ENCODE measurements at places on chromosomes 6 and 20. TPM values are rescaled to one million over a fixed set of nuclear protein-coding genes. Genes with fewer than 3 reads are reported as not detected.

GRCh38 chr6:43579171-43579570 is 3.2 kb downstream of the POLH start:
- peak overlapping the region; percentile 95 for H3K4me3 ChIP-seq
- no peaks in the 10 kb centered on the region for H3K27me3 ChIP-seq
- no peak for DNase-seq
- H3K4me1 ChIP-seq, result peaks cover 42% of the 10 kb centered on the region
- H3K36me3 ChIP-seq, result peaks cover 30% of the 10 kb centered on the region
- H3K27ac ChIP-seq, result peak overlapping the region; percentile 37

GRCh38 chr6:138809677-138810076 is 13.8 kb downstream of the ECT2L start:
- H3K27me3 ChIP-seq, result peaks cover 2% of the 10 kb centered on the region
- no peaks in the 10 kb centered on the region for H3K36me3 ChIP-seq
- peaks cover 6% of the 10 kb centered on the region for H3K4me1 ChIP-seq
- H3K27ac ChIP-seq, result no peak overlapping the region

- no peak within 1 kb of the TSS for H3K27ac ChIP-seq
- H3K36me3 ChIP-seq, result no peaks in the 10 kb centered on the region
- H3K4me3 ChIP-seq, result no peak within 1 kb of the TSS
- H3K27me3 ChIP-seq, result peaks cover 53% of the 10 kb centered on the region
- DNase-seq, result peak; percentile 43
- peaks cover 29% of the 10 kb centered on the region for H3K4me1 ChIP-seq
Observed at GRCh38 chr6:28525496-28526039, at the start of gene GPX5. GPX5 (plus strand) TSS chr6:28525881; CDS start chr6:28526014, 133 bp downstream.

DNA sequence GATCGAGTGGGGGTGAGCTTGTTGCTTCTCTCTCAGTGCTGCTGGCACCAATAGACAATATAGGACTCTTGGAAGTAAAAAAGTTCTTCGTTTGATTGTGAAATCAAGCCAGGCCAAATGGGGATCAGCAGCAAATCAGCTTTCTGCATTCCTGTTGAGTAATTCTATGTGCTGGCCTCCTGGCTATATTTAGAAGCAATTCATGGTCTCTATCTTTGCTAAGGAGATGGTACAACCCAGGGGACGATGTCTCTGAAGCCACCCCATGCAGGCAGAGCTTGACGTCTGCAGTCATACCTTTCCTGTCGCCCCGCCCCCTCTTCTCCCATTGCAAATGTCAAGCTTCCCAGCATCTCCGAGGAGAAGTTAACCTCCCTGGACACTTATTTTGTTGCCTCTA is 199.1 kb downstream of the SCP2D1 start:
- H3K4me3 ChIP-seq, result no peak overlapping the region
- H3K36me3 ChIP-seq, result no peaks in the 10 kb centered on the region
- no peak for DNase-seq

DNA sequence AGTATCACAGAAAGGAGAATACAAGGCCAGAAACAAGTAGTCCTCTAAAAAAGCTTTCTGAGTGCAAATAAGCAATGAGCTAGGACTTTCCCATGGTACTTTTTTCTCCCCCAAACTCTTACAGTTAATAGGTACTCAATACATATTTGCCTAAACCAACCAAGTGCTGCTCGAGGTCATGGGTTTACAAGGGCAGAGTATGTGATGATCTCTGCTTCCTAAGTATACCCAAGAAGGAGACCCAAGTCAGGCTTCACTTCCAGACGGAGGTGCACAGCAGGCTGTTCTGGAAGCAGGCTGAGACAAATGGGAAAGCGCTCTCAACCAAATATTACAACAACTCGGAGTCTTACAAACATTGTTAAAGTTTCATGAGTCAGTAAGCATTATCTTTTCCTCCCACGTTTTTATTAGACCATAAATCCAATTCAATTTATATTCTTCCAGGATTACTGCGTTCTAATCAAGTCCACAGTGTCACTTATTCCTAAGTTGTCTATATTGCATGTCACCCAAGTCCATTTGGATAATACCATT is 8.1 kb downstream of the FYN start:
- H3K4me1 ChIP-seq, result peaks cover 74% of the 10 kb centered on the region
- H3K4me3 ChIP-seq, result no peak overlapping the region
- H3K27ac ChIP-seq, result no peak overlapping the region
- no peak for DNase-seq
- no peaks in the 10 kb centered on the region for H3K27me3 ChIP-seq

GRCh38 chr6:165484178-165484889 is 174.9 kb upstream of the C6orf118 start:
- H3K27me3 ChIP-seq, result no peaks in the 10 kb centered on the region
- H3K36me3 ChIP-seq, result no peaks in the 10 kb centered on the region

DNA sequence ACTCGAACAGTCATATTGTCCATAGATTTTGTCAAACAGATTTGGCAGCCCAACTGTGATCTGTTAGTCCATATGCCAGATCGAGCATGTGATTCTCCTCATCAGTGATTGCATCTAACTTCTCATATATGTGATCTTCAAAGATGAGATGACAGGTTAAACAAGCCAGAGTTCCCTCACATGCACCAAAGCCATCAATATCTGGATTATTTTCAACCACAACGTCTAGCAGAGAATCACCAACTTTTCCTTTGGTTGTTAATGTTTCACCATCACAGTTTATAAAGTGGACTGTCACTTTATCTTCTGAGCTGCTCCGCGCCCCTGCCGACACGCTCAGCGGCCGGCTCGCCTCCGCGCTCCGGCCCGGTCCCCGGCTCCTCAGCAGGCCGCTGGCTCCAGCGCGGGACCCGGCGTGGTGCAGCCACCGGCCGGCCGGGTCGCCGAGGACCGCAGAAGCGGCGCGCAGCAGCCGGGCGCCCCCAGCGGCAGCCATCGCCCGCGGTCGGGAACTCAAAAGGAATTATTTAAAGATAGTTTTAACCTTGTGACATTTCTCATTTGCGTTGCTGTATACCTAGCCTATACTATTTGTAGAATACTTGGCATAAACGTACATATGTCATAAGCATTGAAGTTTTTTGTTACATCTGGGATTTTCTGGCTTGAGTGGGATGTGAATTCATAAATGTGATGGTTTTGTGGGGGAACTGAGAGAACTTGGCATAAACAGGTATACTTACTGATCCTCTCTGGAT is 40.1 kb upstream of the DYNLRB1 start:
- H3K4me1 ChIP-seq, result peaks cover 8% of the 10 kb centered on the region
- H3K36me3 ChIP-seq, result peaks cover 44% of the 10 kb centered on the region
- peak; percentile 54 for DNase-seq
- H3K27me3 ChIP-seq, result no peaks in the 10 kb centered on the region
- H3K4me3 ChIP-seq, result peak overlapping the region; percentile 0
- H3K27ac ChIP-seq, result no peak overlapping the region

- no peak overlapping the region for H3K4me3 ChIP-seq
- no peaks in the 10 kb centered on the region for H3K27me3 ChIP-seq
- no peak for DNase-seq
- no peaks in the 10 kb centered on the region for H3K4me1 ChIP-seq
Observed at GRCh38 chr6:79570129-79571029, 33.1 kb upstream of the LCA5 start.

DNA sequence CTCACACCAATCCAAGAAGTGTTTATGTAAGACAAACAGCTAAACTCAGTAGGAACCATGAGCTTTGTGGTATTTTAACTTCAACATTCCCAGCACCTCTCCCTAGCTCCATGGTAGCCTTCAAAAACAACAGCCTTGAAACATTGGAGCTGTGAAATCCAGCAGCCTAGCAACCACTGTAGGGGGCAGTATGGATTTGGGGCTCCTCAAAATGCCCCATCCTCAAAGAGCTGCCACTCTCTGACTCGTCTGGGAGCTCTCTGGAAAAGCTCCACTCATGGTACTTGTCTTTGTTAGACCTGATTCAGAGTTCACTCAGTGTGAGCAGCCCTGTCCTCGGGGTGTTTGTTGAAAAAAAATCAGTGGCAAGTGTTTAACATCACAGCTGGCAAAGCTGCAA is 82.9 kb downstream of the KIF6 start:
- no peak overlapping the region for H3K27ac ChIP-seq
- no peak for DNase-seq
- H3K4me3 ChIP-seq, result no peak overlapping the region
- no peaks in the 10 kb centered on the region for H3K36me3 ChIP-seq

GRCh38 chr20:59120491-59120890 is 43.1 kb upstream of the ZNF831 start:
- peaks cover 9% of the 10 kb centered on the region for H3K27me3 ChIP-seq
- H3K4me3 ChIP-seq, result peak overlapping the region; percentile 62
- peaks cover 3% of the 10 kb centered on the region for H3K36me3 ChIP-seq
- H3K4me1 ChIP-seq, result peaks cover 55% of the 10 kb centered on the region

The BTNL2 gene
- total RNA-seq, result not detected

The HNF4A gene
- not detected for total RNA-seq

The SIRPB2 gene
- total RNA-seq, result not detected

The FOXA2 gene
- total RNA-seq, result not detected

The EYA2 gene
- total RNA-seq, result not detected

The IRF4 gene
- total RNA-seq, result 94.2 TPM

All from activated naive CD8-positive, alpha-beta T cell treated with anti-CD3 and anti-CD28 coated beads, Interleukin-2, amount 10 ng/mL, durations not matched to agents 7 days and 5 days (primary cell).